ENCODE measurements at places on chromosomes 2 and 18. TPM values are rescaled to one million over a fixed set of nuclear protein-coding genes. Genes with fewer than 3 reads are reported as not detected.

DNA sequence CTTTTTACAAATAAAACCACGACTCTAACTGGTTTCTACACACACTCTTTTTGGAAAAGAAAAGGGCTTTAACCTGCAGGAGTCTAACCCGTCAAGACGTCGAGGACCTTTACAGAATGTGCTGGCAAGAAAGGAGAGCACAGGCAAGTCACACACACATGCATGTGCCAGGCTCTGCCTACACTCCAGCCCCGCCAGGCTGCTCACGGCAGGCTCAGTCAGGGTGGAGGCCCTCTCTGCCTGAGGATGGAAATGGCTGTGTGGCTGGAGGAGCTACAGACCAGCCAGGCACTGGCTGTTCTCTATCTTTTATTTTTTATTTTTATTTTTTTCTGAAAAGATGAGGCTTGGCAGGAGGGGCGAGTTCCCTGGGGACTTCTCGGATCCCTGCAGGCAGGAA, 10.2 kb downstream of the SIX3 start:
- no peak for DNase-seq

SERPINB2 gene
- polyA plus RNA-seq = 0.27 TPM

GRCh38 chr2:45134014-45134413, 124.8 kb upstream of the SIX2 start:
- no peak for DNase-seq

DNA sequence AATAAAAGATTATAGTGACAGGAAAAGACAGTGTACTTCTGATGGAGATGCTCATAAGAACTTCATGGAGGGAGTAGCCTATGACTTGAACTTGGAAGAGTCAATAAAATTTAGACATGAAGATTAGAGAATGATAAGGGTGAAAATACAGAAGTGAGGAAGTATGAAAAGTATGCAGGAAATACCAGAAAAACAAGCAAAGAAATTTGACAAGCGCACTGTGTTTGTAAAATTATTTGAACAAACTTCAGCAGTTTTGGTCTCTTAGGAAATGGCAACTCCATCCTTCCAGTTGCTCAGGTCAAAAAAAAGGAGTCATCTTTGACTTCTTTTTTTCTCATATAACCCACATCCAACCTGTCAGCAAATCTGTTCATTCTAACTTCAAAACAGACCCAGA, 864.0 kb upstream of the ZEB2 start:
- no peak for DNase-seq

DHRS9 gene
- polyA plus RNA-seq = 1.8 TPM

GRCh38 chr18:63054901-63055584, 264.5 kb downstream of the BCL2 start:
- no peak for DNase-seq

DNA sequence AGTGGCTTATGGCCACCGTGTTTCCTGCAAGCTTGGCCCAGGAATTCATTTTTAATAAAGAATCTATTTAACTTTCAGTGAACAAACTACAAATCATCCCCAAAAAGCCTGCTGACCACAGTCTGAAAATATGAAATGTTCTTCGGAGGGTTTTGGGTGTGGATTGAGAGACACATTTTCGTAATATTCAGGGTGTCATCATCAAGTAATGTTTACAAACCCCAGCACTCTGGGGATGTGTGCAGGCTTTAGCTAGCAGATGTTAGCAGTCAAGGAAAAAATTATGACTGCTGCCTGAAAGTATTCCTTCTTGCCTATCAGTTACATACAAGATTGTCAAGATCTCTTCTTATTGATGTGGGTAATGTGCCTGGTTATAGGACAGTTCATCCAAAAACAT, 143.9 kb upstream of the FN1 start:
- DNase-seq = no peak

DNA sequence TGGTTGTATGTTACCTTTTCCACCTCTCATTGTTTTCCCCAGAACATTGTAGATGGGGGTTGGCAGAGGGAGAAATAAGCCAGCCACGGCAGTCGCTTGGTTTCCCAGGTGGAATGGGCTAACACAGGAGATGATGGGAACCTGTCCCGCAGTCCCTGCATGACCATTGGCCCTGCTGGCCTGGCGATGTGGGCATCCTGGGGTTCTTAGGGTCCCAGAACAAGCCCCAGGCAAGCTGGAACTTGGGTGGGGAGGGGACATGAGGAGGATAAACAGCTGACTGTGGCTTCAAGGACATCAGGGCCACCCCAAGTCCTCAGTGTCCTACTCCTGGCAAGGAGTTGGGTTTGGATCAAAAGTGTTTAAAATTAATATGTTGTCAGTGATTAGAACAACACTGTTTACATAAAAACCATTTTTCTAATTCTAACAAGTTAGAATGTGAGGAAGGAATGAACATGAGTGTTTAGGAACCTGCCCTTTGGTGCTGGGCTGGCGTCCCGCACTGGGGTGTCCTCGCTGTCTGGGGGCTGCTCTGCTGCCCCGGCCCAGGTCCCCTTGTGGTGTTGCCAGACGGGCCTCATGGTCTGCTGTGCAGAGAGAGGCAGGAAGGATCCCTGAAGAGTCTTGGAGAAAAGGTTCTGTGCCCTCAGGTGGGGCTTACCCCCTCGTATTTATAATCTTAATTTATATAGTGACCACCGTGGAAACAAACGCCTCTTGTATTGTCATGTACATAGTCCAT, 95.1 kb downstream of the USP40 start:
- no peak for DNase-seq

DNA sequence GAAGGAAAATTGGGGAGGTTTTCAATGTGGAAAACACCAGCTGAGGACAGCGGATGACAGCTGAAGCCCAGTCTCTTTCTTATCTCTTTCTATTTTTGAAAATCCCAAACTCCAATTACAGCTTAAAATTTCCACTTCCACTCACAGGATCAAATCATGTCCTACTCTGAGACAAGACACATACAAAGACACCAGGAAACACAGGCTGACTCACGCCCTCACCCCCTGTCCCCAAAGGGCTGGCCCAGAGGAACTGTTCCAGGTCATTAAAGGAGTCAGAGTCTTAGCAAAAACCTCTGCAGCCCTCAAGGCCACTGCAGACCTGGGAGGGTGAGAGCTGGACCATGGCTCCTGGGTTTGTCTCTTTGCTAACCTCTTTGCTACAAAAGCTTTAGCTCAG, 143.1 kb upstream of the CAPN13 start:
- DNase-seq = no peak
